ENCODE measurements at places on chromosomes 16 and 17. TPM values are rescaled to one million over a fixed set of nuclear protein-coding genes. Genes with fewer than 3 reads are reported as not detected.

DNA sequence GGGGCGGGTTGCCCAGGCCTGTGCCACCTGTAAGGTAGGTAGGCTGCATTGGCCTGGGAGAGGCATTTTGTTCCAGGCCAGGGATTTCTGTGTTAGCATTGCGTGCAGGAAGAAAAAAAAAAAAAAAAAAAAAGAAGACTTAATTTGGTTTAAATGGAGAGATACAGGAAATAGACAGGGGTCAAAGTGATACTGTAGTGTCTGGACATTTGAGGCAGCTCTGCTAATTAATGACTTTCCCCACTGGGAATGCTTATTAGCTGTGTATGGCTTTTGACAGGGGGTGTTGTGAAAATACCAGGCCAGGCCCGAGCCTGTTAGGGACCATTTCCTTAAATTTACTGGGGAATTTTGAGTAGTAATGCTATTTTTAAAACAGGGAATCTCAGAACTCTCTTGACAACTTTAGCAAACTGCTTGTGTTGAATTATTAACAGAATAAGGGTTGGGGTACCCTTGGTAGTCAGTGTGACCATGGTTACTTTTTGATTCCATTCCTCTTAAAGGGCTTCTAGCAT, 1.0 kb downstream of the MAP2K4 start:
- DNase-seq: no peak

Gene PPL
- 1.8 TPM for total RNA-seq

DNA sequence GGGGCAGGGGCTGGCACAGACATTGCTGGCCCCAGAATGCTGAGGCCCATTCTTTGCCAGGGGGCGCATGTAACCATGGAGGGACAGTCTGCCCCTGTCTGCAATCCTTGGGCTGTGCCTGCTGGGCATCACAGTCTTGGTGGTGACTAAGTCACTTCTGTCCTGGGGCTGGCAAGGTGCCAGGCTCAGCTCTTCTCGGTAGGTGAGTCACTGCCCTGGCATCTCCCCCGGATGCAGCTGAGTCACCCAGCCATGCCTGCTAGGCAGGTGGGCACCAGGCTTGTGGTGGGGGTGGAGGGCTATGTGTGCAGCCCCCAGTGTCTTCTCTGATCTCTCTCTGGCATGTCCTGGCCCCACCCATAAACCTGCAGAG, 5.6 kb downstream of the RARA start:
- peak; percentile 96 for DNase-seq

Gene ADPRM
- 3.5 TPM for total RNA-seq

- peak; percentile 46 for DNase-seq
Observed at GRCh38 chr16:85006639-85007038, 4.7 kb downstream of the ZDHHC7 start.

GRCh38 chr17:36650096-36650775, 48.9 kb downstream of the MRM1 start:
- DNase-seq: no peak

DNA sequence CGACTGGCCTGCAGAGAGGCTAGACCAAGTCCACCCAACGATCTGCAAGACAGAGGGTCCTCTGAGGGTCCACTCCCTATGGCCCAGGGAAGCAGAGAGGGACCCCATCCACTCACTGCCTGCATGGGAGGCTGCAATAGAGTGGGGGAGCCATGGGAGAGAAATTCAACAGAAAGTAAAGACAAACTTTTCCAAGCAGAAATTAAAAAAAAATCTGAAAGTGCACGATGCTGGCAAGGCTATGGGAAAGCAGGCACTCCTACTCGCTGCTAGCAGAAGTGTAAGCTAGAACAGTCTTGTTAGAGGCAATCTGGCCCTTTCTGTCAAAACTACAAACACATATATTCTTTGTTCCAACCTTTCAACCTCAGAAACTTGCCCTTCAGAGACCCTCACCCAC, 85.4 kb downstream of the GAS7 start:
- DNase-seq: no peak

- DNase-seq: no peak
Observed at GRCh38 chr16:22659933-22660332, 149.2 kb downstream of the NPIPB5 start.

Gene METTL16
- 56.9 TPM for total RNA-seq

GRCh38 chr17:81200695-81201580, 21.8 kb downstream of the CEP131 start:
- peak; percentile 50 for DNase-seq

GRCh38 chr17:50423553-50424159, 2.4 kb upstream of the ACSF2 start:
- DNase-seq: peak; percentile 96

Gene ZNF778
- total RNA-seq: 23.1 TPM

DNA sequence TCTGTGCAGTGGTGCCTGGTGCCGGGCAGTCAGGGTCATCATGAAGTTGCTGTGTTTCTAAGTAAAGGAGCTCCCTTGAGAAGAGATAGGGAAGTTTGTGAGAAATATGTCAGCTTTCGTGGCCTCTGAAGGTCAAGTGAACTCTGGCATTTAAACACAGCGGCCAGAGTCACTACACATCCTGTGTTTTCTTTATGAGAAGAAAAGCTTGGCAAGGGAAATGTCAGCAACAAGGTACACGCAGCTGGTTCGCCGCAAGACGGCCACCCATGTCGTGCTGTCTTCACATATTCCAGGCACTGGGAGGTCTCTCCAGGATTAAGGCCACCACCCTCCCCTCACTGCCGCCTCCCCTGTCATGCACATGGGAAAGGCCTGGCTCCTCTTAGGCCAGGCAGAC, 33.2 kb upstream of the PEMT start:
- DNase-seq: no peak

Gene PLXDC1
- 1.2 TPM for total RNA-seq

- DNase-seq: peak; percentile 38
Observed at GRCh38 chr17:47844814-47845715, 4.0 kb upstream of the SCRN2 start.

DNA sequence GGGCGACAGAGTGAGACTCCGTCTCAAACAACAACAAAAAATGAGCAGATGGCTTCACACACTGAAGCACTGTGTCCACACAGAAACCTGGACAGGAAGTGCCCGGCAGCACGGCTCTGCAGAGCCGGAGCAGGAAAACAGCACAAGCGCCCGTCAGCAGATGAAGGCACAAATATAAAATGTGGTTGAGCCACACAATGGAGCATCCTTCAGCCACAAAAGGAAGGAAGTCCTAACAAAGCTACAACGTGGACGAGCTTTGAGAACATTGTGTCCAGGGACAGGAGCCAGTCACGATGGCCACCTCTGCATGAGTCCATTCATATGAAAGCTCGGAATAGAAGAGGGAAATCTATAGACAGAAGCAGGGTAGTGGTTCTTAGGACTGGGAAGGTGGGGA, 15.7 kb downstream of the RHBDF2 start:
- peak; percentile 26 for DNase-seq

GRCh38 chr17:79105937-79106336, 31.3 kb downstream of the ENGASE start:
- DNase-seq: no peak

DNA sequence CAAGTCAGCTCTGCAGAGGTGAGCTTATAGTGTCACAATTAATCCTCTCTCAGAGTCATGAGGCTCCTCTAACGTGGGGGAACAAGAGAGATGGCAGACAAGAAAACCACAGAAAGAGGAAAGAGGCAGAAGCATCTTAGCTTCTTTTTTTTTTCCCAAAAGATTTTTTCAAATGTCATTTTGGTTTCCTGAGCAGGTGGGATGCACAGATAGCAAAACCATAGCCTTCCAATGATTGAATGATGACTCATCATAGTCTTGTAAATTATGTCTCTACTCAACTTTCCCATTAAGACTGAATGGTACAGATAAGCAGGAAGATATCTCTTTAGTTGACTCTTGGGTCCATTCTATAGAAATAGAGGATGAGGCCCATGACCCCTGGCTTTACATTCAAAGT, 162.8 kb upstream of the ZFHX3 start:
- DNase-seq: no peak

Gene KRTAP2-2
- total RNA-seq: not detected

Gene NETO2
- total RNA-seq: 394 TPM

DNA sequence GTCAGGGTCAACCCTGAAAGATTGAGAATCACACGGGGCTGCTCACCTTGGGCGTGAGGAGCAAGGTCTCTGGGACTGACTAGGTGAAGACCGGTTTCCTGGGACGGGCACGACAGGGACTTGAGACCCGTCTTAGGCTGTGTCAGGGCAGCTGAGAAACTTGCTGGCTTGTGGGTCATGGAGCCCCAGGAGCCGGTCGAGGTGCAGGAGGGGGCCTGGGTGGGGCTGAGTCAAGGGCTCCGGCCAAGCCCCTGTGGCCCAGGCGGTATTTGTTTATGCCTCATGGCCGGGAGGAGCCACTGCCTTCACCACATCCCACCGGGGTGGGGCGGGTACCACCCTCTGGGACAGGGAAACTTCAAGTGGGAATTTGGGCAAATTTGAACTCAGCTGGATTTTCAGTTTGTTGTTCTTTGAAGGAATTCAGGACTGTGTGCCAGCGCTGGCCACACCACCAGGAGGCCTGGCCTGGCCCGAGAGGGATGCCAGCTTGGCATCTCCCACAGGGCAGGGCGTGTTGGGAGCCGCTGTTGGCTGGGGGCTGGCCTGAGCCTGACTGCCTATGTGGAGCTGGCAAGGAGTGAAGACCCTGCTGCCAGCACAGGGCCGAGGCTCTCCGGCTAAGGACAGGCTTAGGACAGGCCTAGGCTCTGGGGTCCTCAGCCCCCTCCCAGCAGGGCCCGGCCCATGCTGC, 116.1 kb downstream of the METRNL start:
- DNase-seq: peak; percentile 86

GRCh38 chr17:39927929-39928857, 661 bp downstream of the LRRC3C start:
- peak; percentile 47 for DNase-seq

GRCh38 chr17:52201767-52202519, 43.4 kb upstream of the CA10 start:
- DNase-seq: no peak

- no peak for DNase-seq
Observed at GRCh38 chr17:40107522-40108174, 7.3 kb upstream of the NR1D1 start.

Gene PRRT2
- total RNA-seq: 0.94 TPM

DNA sequence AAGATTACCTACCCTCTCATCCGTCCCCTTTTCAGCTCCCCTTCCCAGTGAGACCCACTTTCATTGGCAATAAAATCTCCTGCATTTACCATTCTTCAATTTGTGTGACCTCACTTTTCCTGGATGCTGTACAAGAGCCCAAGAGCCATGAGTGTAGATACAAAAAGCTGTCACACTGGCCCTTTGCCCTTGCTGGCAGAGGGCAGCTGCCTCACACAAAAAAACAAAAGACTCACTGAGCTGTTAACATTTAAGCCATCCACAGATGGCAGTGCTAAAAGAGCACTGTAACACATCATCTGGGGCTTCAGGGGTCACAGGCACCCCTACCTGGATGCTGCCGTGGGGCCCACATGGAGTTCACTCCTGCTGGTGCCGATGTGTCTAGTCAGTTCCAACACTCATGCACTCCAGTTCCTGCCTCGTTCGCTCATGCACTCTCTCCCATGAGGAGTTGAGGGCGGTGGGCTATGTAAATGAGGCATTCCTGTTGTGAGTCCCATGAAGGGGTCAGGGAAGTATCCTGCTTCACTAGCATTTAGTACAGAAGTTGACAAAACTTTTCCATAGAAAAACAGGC, 123.1 kb downstream of the CA10 start:
- DNase-seq: no peak
